Stimulated activated CD8-positive, alpha-beta memory T cell treated with anti-CD3 and anti-CD28 coated beads, Interleukin-2, amount 100 ng/mL, for 48 hours (primary cell): ENCODE measurements at places on chromosomes 11 and 22.

GRCh38 chr11:128464878-128465450 lies 122.4 kb downstream of the ETS1 start:
- no peak for DNase-seq

DNA sequence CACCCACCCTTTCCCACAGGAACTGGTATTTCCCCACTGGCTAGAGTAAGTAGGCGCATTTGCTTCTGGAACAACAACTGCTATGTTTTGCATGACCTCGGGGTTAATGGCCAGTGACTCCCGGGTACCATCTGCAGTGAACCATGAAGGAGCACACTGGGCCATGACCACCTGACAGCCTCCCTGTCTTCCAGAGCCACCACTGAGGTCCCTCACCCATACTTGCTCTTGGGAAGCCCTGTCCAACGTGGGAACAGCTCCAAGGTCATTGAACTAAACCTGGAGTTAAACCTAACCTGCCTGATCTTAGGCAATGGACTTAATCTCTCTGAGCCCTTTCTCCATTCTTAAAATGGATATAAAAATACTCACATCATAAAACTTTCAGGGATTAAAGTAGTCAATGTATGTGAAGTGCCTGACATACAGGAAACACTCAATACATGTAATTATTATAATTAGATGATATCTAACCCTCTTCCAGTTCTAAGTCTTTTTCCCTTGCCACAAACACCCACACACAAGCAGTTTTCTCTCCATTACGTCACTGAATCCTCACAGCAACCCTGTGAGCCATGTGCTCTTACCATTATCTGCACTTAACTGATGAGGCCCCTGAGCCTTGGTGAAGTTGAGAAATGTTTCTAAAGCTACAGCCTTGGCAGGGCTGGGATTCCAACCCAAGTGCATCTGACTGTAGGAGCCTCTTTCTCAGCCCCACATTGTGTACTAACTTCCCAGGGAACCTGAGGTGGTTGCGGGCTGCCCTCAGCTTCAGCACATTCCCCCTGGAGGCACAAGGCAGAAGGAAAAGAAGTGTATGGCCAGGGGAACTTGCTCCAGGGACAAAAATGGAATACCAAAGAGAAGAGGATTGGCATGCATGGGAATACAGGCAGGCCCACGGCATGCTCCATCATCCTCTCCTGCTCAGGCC lies 74.5 kb upstream of the NCAM1 start:
- no peak for DNase-seq

DNA sequence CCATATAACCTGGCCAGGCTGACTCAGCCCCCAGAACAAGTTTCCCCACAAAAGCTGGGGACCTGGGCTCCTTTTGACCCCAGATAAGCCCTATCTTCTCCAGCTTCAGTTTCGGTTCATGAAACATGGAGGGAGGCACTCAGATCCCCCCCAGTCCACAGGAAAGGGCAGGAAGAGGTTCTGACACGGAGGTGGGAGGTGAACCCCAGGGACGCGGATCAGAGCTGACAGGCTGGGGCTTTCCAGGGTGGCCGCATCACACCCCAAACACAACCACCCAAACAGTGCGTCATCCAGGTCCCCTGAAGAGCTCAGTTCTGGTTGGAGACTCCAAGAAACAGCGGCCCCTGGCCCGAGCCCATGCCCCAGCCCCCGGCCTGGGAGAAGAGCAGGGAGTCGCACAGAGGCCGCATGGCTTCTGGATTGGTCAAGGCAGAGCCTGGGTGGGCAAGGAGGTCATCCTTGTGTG lies 44.3 kb upstream of the A4GALT start:
- DNase-seq, result no peak

- DNase-seq, result no peak
Observed at GRCh38 chr11:32382339-32383049, 52.8 kb downstream of the WT1 start.

DNA sequence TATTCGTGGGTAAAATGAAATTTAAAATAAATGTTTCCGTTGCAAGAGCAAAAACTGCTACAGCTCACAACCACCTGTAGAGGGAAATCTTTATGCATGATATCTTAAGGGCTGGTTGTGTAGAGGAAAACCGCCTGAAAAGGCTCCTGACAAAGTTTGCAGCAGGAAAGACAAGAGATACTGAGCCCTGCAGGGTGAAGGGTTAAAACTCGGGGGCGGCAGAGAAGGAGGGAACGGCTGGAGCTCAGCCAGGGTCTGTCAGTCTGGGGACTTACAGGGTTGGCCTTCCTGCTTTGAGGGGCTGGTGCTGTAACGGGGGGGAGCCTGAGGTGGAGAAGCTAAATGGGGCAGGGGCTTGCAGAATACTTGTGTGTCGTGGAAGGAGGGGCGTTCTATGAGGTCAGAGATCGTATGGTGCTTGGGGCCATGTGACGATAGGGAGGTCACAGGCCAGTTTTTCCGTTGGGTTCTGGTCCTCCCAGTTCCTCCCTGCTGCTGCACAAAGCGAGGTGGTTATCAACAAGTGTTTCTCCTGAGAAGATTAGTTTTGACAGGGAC lies 122.9 kb upstream of the HSD17B12 start:
- DNase-seq, result no peak

DNA sequence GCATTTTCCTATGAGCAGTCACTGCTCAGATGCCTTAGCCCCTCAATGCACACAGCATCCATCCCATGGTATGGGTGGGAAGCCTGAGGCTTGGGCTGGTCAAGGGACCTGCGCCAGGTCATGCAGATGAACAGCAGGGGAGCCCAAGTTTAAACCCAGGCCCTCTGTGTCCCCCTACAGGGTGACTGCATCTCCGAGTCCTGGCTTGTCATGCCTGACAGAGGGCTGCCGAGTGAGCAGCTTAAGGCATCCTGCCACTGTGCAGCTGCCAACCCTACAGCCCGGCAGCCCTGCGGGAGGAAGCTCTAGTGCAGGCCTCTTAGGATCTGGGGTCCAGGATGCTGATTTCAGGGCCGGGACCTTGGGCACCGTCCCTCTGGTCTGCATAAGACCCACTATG lies 10.0 kb downstream of the IL2RB start:
- DNase-seq, result no peak

- no peak for DNase-seq
Observed at GRCh38 chr11:77208535-77208934, 80.5 kb downstream of the MYO7A start.

DNA sequence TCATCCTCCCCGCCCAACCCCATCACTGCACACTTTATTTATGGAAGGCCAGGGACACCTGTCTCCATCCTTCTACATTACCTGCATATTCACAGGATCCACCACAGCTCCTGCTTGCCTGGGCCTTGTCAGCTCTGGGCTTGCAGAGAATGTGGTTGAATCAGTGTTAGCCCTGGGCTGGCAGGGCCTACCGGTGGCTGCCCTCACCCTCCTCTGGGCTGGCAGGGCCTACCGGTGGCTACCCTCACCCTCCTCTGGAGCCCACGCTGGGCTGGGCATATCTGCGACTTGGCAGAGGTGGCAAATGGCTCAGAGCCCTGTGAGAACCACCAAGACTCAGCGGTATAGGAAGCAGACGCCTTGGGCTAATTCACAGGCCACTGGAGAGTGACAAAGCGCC lies 300.9 kb downstream of the NTM start:
- DNase-seq, result no peak

GRCh38 chr22:46483353-46483752 lies 54.1 kb downstream of the CELSR1 start:
- no peak for DNase-seq

DNA sequence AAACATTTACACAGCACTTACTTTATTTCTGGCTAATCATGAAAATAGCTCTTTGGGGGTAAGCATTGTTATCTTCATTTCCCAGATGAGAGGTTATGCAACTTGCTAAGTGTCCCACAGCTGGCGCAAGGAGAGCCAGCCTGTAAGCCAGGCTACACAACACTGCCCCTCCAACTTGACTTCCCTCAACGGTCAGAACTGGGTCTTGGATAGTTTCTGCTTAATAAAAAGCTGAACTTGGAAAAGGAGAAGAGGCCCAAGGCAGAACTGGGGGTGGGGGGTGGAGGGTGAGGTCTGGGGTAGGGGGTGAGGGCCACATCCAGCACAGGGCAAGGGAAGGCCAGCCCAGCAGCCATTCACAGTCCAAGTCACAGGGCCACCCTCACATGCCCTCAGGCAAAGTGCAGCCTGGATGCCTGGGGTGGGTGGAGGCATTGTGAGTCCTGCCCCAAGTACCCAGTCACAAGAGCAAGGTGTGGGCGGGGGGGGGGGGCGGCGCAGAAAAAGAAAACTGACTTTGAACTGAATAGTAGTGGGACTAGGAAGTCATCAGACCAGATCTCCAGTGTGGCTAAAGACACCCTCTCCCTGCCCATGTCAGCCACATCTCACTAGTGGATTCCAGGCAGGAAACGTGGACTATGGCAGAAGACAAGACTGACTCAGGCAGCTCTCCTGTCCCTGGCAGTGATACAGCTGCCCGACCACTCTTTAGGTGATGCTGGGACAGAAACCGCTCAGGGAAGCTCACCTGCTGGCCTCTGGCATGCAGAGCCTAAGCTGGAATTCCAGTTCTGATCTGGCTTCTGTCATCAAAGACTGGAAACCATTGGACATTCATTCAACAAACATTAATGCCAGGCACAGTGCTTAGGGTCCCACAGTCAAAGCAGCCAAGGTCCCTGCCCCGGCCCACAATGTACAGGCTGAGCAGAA lies 52.4 kb downstream of the PACSIN2 start:
- DNase-seq, result no peak

DNA sequence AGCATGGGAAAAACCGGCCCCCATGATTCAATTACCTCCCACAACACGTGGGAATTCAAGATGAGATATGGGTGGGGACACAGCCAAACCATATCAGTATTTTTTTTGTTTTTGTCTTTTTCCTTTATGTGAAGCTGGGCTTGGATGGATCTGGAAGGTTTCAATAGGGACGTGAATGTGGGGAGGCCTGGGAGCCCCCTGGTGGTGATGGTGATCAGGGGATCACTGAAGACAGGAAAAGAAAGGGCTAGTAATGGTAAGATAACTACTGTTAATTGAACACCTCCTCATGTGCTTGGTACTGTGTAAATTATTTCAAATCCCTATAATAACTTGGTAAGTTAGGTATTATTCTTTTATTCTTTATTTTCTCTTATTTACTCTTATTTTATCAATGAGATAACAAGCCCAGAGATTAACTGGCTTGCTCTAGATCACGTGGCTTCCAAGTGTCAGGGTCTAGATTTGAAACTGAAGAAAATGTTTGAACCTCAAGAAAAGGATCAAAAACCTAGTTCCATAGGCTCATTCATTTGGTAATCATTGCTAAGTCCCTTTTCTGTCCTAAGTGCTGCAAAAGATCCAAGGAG lies 364.2 kb downstream of the TENM4 start:
- no peak for DNase-seq

DNA sequence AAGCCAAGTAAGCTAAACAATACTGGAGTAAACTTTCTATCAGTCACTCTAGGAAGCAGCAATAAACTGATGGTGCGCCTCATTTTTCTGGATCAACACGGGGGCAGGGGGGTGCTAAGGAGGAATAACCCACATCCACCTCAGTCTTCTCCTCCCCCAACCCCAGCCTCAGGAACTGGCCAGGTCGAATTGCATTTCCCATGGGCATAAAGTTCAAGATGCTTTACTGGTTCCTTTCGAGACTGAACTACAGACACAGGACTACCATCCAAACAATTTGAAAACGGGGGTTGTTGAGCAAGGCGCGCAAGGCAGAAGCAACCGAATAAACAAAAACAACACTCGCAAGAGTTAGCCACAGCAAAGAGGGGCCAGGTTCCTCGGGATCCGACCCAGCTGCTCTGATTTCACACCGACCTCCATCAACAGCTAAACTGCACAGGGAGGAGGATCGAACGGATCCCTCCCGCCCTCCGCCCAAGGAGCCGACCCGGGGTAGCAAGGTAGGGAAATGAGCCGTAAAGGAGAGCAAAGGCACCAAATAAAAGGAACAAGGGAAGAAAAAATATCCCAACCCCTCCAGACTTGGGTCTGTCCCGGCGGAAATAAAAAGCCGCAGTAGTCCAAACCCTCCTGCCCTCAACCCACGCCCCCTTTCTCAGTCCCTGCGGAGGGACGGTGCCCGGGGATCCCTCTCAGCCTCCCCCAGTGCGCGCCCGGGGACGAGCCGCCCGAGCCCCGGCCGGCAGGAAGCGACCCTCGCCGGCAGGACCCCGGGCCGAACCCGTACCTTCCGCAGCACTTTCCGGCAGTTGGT lies 801 bp downstream of the SESN3 start:
- no peak for DNase-seq

GRCh38 chr11:8641332-8641731 lies 41.1 kb downstream of the TRIM66 start:
- no peak for DNase-seq

GRCh38 chr22:22044153-22044552 lies 61.6 kb upstream of the TOP3B start:
- no peak for DNase-seq

DNA sequence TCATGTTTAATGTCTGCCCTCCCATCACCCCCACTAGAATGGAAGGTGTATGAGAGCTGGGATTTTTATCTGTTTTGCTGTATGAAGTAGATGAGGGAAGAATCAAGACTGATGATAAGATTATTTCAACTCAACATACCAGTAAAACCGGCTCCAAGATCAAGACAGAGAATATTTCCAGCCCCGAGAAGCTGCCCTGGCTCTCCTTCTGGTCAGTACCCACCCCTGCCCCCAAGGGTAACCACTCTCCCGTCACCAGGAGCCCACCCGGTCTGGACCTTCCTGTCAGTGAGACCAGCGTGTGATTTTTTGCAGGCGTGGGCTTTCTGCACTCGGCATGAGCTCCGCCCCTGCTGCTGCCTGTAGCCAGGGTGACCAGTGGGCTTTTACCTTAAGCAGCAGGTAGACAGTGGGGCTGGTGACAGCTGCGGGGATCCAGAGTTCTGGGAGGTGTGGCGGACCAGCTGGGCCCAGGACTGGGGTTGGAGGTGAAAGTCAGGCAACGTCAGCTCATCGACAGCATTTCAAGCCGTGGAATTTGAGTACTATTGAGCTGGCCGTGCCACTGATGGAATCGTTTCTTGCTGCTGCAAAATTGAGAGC lies 25.6 kb downstream of the RPL3 start:
- no peak for DNase-seq

DNA sequence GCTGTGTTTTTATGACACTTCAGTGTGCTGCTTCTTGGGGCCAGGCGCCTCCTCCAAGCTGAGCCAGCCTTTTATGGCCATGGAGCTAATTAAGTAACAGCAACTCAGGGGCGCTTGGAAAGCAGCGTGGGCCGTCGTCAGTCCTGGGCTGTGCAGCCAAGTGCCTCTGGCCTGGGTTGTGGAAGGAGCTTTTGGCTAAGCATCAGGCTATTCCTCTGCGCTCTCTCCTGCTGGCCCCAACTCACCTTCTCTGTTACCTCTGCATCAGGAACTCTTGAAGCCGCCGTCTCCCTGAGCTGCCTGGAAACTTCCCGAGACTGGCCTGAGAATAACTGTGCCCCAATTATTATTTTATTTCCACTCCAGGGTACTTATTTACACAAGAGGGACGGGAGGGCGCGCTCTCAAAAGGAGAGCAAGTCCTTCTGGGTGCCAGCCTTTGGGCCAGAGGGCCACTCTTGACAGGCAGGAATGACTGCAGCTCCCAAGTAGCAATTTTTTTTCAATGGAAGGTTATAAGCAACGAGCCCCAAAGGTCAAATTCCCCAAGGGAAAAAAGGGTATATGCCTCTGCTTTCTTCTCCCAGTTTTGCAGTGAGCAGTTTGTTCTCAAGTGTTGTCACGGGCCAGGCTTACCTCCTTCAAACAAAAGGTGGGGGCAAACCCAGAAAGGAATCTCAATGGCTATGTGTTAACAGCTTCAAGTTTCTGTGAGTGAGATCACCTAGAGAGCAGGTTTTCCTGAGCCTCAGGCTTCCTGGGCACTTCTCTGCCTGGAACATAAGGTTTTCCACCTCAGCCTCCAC lies 38.5 kb upstream of the NAV2 start:
- DNase-seq, result no peak

GRCh38 chr11:35717520-35717919 lies 54.9 kb downstream of the TRIM44 start:
- no peak for DNase-seq
